Activated CD4-positive, alpha-beta T cell treated with anti-CD3 and anti-CD28 coated beads for 36 hours (primary cell): ENCODE measurements at places on chromosomes 12 and 14.

GRCh38 chr14:92846162-92846897, 52.2 kb downstream of the GOLGA5 start:
- peak overlapping the region; percentile 32 for H3K27ac ChIP-seq
- DNase-seq, result peak; percentile 48
- H3K4me1 ChIP-seq, result peaks cover 34% of the 10 kb centered on the region
- no peak overlapping the region for H3K4me3 ChIP-seq

DNA sequence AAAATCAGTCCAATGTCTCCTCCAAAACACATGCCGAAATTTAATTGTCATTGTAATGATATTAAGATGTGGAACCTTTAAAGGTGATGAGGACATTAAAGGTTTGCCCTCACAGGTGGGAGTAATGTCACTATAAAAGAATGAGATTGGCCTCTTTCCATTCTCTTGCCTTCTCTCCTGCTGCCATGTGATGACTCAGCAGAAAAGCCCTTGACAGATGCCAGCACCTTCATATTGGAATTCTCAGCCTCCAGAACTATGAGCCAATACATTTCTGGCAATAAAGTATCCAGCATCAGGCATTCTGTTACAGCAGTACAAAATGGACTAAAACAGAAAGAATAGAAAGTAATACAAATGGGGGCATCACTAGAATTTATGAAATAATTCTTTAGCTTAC, 609.7 kb downstream of the SLC16A7 start:
- no peak for DNase-seq
- no peak overlapping the region for H3K27ac ChIP-seq
- no peaks in the 10 kb centered on the region for H3K36me3 ChIP-seq
- no peaks in the 10 kb centered on the region for H3K27me3 ChIP-seq

DNA sequence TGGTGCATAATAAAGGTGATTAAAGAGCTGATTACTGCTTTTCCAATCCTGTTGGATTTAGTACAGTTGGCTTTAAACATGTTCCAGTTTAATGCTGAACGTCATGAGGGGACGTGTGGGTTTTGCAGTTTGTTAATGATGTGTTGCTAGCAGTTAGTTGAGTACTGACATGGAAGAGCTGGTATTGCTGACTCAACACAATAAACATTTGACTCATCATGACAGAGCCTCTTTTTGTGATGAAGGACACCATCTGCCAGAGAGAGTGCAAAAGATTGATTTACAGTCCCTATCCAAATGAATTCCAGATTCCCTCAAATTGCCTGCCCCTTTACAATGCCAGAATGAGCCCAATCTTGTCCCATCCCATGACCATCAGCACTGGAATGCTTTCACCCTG, 346.2 kb upstream of the PRICKLE1 start:
- DNase-seq, result no peak
- H3K27me3 ChIP-seq, result no peaks in the 10 kb centered on the region
- no peaks in the 10 kb centered on the region for H3K4me1 ChIP-seq
- H3K4me3 ChIP-seq, result no peak overlapping the region
- no peak overlapping the region for H3K27ac ChIP-seq
- H3K36me3 ChIP-seq, result no peaks in the 10 kb centered on the region

GRCh38 chr14:91237219-91237618, 7.3 kb downstream of the GPR68 start:
- no peaks in the 10 kb centered on the region for H3K27me3 ChIP-seq
- peaks cover 44% of the 10 kb centered on the region for H3K36me3 ChIP-seq
- H3K4me1 ChIP-seq, result peaks cover 66% of the 10 kb centered on the region
- no peak overlapping the region for H3K4me3 ChIP-seq
- no peak for DNase-seq
- no peak overlapping the region for H3K27ac ChIP-seq

DNA sequence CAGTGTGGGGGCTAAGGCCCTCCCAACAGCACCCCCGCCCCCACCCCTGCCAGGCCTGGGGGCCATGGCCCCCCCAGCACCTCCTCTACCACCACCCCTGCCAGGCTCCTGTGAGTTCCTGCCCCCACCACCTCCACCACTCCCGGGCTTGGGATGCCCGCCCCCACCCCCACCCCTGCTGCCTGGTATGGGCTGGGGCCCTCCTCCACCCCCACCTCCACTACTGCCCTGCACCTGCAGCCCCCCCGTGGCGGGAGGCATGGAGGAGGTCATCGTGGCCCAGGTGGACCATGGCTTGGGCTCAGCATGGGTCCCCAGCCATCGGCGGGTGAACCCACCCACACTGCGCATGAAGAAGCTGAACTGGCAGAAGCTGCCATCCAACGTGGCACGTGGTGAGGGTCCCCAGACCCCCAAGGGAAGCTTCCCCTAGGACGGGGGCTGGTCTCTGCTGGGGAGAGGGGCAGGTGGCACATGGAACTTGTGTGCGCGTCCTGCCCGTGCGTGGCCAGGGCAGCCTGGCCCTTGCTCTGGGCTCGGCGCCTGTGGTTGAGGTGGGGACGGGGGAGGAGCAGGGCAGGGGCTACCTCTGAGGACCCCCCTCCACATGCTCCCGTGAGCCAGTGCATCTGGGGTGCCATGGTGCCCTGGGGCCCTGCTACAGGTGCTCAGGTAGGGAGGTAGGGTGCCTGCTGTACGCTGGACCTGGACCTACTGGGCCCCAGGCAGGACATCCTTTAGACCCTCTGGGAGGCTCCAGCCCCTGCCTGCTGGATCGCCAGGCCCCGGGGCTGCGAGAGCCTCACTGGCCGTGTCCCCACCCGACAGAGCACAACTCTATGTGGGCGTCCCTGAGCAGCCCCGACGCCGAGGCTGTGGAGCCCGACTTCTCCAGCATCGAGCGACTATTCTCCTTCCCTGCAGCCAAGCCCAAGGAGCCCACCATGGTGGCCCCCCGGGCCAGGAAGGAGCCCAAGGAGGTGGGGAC, 16.1 kb upstream of the ADSS1 start:
- H3K36me3 ChIP-seq, result peaks cover 14% of the 10 kb centered on the region
- H3K27me3 ChIP-seq, result no peaks in the 10 kb centered on the region
- H3K4me3 ChIP-seq, result no peak overlapping the region
- DNase-seq, result no peak
- no peak overlapping the region for H3K27ac ChIP-seq

DNA sequence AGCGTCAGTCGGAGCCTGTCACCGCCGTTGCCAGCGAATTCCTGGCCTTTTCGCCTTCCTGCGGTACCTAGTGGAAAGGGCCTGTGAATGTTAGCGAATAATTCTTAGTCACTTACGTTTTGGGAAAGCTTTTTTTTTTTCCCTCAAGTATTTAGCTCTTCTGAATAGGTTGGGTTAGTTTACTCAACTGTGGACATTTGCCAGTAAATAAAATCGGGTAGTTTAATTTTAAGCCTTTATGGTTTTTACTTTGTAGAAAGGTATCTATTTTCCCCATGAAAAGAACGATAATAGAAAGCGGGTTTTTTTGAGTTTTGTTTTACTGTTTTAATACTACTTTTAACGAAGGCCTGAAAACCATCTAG, 1.7 kb downstream of the YY1 start:
- H3K27me3 ChIP-seq, result no peaks in the 10 kb centered on the region
- peak overlapping the region; percentile 88 for H3K27ac ChIP-seq
- DNase-seq, result no peak
- peaks cover 54% of the 10 kb centered on the region for H3K4me1 ChIP-seq

DNA sequence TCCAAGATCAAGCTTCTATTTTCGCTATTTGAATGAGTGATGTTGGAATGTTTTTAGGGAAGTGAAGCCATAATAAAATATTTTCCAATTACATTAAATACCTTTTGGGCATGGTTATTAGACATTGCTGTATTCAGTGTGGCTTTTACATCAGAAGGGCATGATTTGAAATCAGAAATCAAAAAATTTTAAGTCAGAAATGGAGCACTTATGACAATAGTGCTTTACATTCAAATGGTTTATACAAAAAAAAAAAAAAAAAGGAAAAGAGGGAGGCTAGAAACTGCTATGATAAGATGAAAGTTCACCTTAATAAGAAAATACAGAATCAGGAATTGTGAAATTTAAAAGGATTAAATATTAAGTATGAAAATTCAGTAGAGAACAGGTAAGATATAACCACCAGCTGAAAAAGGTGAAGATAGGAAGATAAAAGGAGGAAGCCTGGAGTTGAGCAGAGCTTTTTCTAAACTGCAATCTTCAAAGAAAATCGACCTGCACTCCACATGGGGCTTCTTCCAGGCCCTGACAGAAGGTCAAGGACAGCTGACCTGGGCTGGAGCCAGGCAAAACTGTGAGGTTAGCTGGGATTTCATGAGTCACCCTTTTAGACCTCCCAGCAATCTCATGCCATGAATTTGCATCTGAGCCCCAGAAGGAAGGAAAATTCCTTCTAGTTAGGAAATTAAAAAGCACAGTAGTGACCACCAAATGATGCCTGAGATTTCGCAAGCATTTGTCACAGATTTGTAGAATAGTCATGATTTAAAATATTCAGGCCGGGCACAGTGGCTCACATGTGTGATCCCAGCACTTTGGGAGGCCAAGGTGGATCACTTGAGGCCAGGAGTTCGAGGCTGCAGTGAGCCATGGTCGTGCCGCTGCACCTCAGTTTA, 23.4 kb upstream of the BMP4 start:
- H3K36me3 ChIP-seq, result peaks cover under 1% of the 10 kb centered on the region
- H3K4me3 ChIP-seq, result no peak overlapping the region
- no peak overlapping the region for H3K27ac ChIP-seq

- no peak overlapping the region for H3K4me3 ChIP-seq
- DNase-seq, result peak; percentile 90
- peaks cover 18% of the 10 kb centered on the region for H3K4me1 ChIP-seq
- H3K36me3 ChIP-seq, result no peaks in the 10 kb centered on the region
Observed at GRCh38 chr14:77053046-77053841, 24.7 kb upstream of the IRF2BPL start.

GRCh38 chr12:131101006-131101405, 147.3 kb downstream of the ADGRD1 start:
- H3K27me3 ChIP-seq, result no peaks in the 10 kb centered on the region
- H3K27ac ChIP-seq, result no peak overlapping the region
- H3K4me1 ChIP-seq, result peaks cover 13% of the 10 kb centered on the region

DNA sequence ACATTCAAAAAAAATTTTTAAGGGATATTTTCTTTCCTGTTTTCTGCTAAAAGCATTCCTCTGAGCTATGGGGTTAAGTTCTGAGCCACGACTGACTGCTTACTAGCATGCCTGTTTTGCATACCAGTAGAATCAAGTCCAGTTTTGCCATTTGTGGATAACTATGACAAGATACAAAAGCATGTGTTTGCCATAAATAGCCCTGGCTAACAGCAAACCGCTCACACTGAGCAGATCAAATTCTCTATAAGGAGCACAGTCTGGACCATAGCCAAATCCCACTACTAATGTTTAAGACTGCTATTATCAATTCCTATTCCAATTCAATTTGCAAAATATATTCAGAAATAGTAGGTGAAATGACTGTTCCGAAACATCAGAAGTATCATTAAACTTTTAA, 3.2 kb downstream of the CFL2 start:
- H3K4me1 ChIP-seq, result peaks cover 21% of the 10 kb centered on the region
- peaks cover 12% of the 10 kb centered on the region for H3K36me3 ChIP-seq
- no peak overlapping the region for H3K4me3 ChIP-seq
- H3K27ac ChIP-seq, result no peak overlapping the region
- H3K27me3 ChIP-seq, result no peaks in the 10 kb centered on the region

DNA sequence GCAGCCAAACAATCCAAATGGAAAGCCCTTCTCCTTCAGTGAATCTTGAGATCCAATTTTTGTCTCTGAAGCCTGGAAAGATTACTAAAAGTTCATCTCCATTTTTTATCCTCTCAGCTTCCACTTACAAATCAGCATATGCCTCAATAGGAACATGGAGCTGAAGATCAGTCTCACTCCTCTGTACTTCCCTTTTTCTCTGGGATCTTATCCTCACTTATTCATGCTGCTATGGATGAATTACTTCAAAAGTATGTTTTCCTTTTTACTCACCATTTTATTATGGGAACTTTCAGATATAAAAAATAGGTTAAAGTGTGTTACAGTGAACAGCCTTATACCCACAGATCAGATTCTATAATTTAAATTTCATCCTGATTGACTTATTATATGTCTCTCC, 14.4 kb upstream of the NTF3 start:
- H3K4me3 ChIP-seq, result no peak overlapping the region
- peaks cover 13% of the 10 kb centered on the region for H3K27me3 ChIP-seq

DNA sequence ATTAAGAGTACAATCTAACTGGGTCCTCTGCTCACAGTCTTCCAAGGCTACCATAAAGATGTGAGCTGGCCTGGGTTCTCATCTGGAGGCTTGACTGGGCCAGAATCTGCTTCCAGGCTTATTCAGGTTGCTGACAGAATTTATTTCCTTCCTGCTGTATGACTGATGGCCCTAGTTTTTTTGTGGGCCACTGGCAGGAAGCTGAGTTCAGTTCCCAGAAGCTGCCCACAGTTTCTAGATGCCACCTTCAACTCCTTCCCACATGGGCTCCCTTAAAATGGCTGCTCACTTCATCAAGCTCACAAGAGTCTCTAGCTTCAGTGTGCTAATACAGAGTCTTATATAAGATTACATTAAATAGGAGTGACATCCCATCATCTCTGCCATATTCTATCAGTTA, 121.7 kb upstream of the CAND1 start:
- H3K4me3 ChIP-seq, result no peak overlapping the region
- peaks cover 4% of the 10 kb centered on the region for H3K4me1 ChIP-seq
- H3K27me3 ChIP-seq, result peaks cover 3% of the 10 kb centered on the region
- no peak overlapping the region for H3K27ac ChIP-seq
- H3K36me3 ChIP-seq, result no peaks in the 10 kb centered on the region

DNA sequence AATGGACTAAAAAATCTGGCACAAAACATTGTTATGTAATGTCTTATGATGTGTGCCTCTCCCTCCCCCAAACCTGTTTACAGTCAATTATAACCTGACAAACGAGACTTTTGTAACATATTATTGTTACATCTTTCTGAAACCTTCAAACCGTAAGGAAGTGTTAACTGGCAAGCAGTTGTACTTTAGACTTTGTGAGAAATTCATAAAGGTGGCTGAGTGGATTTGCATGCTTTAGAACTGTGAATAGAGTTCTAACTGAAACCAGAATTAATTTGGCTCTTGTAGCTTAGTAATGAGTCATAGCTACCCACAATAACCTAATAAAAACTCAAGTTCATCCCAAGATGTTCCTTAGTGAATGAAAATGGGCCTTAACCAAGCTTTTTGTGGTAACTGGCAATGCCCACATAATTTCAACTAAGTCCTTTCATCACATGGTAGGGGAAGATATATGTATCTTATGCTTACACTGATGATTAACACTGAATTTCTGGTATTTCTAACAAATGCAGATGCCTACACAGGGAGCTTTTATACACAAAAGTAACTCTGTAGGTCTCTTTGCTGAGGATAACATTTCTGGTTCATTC, 29.7 kb downstream of the RAD9B start:
- peaks cover 24% of the 10 kb centered on the region for H3K4me1 ChIP-seq
- H3K4me3 ChIP-seq, result no peak overlapping the region
- H3K36me3 ChIP-seq, result peaks cover 39% of the 10 kb centered on the region

DNA sequence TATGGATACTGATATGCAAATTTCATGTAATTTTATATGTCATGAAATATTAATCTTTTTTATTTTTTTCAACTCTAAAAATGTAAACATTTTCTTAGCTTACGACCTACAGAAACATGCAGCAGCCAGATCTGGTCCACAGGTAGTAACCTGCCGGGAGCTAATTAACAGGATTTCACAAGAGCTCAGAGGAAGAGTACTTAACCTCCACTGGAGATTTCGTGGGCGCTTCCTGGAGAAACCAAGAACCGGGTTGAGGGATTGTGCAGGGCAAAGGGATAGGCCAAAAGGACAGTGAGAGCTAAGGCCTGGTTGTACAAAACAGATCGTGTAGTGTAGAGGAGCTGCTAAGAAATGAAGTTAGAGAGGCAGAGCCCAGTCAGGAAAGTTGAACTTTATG, 315.7 kb downstream of the PAWR start:
- no peaks in the 10 kb centered on the region for H3K36me3 ChIP-seq
- DNase-seq, result no peak
